ENCODE measurements at places on chromosomes 5 and 9.

DNA sequence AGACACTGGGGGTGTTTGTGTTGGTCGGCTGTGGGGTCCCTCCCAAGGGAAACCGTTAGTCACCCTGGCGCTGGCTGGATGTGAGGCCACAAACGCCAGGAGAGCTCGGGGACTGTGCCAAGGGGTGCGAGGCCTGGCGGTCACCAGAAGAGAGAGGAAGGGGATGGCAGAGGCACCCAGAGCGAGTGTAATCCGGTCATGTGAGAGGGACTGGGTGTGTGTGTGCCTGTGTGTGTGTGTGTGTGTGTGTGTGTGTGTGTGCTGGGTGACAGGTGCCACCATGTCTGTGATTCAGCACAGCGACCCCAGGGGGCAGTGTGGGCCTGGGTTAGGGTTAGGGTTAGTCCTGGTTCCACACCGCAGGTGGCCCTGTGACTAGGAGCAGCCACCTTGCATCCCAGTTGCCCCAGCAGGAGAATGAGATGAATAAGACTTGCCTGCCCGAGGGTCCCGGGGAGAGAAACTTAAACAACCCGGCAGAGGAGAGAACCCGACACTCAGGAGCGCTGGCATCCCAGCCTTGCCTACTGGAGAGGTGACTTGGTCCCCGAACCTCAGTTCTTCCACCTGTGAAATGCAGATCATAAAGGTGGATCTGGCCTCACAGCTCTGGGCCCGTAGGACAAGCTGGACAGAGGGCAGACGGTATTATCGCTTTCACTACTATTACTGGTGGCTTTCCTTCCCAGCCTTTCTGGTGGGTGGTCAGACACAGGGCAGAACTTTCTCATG, 1.4 kb upstream of the ADAMTSL2 start:
- no peak for DNase-seq

DNA sequence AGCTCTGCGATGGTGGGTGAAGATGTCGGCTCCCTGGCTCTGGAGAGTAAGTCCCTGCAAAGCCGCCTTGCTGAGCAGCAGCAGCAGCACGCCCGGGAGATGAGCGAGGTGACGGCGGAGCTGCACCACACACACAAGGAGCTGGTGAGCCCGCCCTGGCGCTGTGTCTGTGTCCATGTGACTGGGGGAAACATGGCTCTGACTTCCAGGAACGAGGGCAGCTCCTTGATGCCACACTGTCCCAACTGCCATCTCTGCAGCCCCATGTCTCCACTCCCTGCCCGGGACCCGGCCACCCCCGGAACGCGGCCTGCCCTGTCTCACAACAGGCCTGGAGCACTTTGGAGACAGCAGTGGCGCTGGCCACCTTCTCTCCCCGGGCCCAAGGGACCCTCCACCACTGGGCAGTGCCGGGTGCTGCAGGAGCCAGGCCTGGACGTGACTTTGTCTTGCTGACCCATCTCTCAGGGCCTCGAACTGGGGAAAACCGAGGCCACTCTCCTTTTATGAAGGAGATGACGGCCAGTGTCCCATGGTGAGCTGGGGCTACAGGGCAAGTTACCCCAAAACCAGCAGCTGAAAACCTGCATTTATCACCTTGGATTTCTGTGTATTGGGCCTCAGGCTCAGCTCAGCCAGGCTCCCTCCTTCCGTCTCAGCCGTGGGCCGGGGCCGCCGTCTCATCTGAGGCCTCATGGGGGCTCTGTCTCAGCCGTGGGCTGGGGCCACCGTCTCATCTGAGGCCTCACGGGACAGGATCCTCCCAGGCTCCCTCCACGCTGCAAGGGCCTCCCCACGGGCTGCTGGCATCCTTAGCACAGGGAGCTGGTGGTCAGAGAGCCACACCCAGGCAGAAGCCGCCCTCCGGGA, 28.6 kb downstream of the CEP72 start:
- no peak for DNase-seq

GRCh38 chr5:158642879-158643278, 456.8 kb downstream of the EBF1 start:
- DNase-seq = no peak

- DNase-seq = no peak
Observed at GRCh38 chr5:6470672-6471071, 22.0 kb downstream of the UBE2QL1 start.

GRCh38 chr9:116661037-116661954, 25.8 kb upstream of the TRIM32 start:
- peak; percentile 53 for DNase-seq

- no peak for DNase-seq
Observed at GRCh38 chr9:134049236-134049635, 18.6 kb downstream of the BRD3 start.

DNA sequence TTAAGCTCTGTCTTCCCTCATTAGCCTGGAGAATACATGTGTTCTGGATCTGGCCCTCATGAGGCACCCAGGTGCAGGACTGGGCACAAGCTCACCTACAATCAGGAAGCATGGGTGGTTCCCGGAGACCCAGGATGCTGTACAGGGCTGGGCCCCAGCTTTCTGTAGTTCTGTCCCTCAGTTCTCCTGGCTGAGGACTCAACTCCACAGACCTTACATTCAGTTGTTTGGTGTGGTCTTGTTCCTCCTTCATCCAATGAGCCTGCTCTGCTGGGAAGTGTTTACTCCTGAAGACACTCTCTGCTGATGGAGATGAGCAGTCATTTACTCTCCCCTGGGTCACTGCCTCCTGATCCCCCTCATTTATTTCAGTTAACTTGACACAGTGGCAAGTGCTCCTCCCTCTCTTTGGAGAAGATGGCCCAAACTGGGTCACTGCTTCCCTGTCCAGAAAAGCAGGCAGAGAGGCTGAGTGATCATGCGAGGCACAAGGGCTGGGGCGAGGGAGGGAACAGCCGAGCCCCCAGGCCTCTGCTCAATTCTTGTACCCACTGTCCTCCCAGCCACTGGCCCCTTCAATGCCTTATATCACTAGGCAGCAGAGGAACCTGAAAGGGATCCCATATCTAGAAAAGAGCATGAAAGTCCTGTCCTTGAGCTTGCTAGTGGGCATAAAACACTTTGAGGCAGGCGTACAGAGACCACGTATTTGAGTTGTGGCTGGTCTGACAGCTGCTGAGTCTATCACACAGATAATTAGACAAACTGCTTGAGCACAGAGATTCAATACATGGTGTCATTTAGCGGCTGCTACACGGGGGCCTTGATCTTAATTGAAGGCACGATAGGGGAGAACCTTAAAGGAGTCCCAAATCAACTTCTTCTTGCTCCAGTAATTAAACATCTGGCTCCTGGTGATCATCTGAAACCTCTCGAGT, 221.7 kb downstream of the FSTL4 start:
- no peak for DNase-seq

DNA sequence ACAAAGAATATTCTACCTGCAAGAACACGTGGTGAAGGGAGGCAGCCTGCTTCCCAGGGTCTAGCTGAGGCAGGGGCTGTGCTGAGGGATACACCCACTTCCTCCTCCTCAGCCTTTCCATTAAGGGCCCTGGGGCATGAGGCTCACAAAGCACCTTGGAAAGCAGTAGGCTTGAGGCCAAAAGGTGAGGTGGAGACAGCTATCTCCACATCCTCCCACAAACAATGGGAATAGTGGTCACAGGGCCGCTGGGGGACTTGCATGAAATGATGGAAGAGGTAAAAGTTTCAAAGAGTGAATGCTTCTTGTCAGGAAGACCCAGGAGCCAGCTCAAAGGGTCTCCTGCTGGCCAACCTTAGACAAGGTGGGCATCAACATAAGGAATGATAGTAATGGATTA, 207.9 kb downstream of the CDK5RAP2 start:
- no peak for DNase-seq

DNA sequence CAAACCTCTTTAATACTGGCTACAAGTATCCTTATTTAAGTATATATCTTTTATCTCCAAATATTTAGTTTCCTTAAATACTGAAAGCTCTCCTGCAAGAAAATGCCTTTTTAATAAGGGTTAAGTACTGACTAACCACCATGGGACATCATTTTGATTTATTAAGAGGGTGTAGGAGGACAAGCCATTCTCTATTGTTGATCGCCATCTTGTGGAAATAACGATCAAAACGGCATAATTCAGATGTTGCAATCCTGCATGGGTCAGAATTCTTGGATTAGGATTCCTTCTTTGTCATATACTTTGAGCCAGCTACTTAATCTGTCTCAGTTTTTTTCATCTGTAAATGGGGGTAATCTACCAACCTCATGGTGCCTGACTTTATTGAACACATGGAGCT, 28.7 kb upstream of the C5orf46 start:
- peak; percentile 40 for DNase-seq

DNA sequence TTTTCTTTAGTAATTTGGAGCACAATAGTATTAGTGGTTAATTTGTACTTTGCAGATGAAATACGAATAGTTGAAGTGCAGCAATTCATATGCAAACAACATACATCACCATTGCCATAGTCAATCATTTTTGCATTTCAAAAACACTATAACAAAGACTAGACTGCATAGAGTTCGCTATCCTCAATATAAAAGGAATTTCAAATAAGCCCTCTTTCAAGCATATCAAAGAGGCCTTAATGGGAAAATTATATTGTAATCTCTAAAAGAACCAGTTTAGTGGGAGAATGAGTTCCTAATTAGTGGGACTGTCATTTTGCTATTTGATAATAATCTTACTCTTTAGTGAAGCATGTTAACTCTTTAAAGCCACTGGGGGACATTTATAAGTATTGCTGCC, 2302.3 kb upstream of the C9orf72 start:
- DNase-seq = no peak

DNA sequence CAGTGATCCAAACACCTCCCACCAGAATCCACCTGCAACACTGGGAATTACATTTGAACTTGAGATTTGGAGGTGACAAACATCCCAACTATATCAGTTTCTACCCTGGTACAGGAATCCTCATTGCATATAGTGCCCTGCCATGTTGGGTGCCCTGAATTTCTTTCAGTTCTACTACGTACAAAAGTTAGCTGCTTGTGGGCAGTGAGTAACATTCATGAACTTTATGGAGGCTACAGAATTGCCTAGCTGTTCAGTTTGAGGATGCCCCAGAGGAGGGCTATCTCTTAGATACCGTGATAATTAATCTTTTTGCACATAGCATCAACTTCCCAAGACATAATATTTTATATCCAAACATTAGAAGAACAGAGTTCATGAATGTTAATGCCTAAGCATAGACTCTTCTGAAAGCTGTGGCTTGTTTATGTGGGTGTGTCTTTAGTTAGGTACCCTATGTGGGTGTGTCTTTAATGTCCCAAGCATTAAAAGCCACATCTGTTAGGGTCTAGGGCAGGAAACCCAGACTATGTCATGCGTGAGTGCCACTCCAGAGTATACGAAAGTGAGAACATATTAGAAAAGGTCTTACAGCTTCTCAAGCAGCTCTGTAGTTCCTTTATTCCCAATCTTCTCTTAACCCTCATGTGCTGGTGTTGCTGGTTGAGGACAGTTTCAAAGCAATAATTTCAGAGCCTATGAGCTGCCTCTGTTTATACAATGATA, 47.0 kb upstream of the CHD1 start:
- no peak for DNase-seq

GRCh38 chr9:134592819-134593200, 48.8 kb upstream of the COL5A1 start:
- no peak for DNase-seq

DNA sequence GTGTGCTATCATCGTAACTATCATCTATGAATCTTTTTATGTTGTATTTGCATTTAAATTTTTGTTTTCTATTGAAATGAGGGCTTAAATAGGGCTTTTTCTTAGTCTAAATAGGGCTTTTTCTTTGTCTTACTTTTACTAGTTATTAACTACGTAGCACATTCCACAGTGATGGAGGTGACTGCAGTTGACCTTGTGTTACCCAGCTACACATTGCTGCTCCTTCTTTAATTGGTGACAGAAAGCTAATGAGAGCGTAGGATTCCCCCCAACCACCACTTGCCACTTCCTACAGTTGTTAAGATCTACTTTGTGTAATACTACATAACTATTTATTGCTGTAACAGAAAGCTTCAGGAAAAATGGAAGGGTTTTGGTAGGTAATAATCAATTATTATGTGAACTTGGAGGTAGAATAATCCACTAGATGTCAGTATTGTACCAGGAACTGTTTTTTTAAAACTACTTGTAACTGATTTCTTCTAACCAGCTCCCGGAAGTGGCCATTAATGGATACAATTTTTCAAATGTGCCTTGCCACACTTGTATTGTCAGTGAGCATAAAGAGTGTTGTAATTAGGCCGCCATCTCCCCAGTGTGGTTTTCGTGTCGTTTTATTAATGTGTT, 18.0 kb downstream of the MTRR start:
- DNase-seq = peak; percentile 29

- peak; percentile 75 for DNase-seq
Observed at GRCh38 chr9:104836235-104836634, 72.3 kb downstream of the NIPSNAP3B start.

GRCh38 chr5:137575847-137576246, 76.7 kb upstream of the SPOCK1 start:
- no peak for DNase-seq

- no peak for DNase-seq
Observed at GRCh38 chr5:80219391-80219790, 36.5 kb downstream of the SERINC5 start.

- DNase-seq = no peak
Observed at GRCh38 chr5:61349935-61350334, 17.9 kb downstream of the ZSWIM6 start.

Measured in NCI-H2227 treated with DMSO at 0.1 percent for 48 hours (cell line).